ENCODE measurements at places on chromosomes 5 and 9.

GRCh38 chr5:52807723-52808122, 20.0 kb downstream of the ITGA1 start:
- DNase-seq = no peak

- DNase-seq = no peak
Measured at GRCh38 chr5:125257997-125258396, 511.6 kb upstream of the ZNF608 start.

DNA sequence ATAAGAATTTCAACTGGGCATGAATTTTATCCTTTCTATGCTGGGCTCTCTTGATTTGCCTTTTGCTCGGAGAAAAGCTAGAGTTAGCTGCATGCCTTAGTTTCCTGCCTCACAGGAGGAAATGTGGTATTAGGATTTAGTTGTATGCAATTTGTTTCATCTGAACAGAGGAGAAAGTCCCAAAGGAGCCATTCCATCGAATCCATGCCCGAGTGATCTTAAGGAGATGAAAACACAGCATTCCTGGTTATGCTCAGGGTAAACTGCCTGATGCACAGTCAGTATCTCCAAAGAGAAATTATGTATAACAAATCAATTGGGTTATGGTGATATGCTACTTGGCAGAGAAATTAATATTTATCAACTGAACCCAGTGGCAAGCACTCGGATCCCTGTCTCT, 51.1 kb downstream of the TTC1 start:
- no peak for DNase-seq

DNA sequence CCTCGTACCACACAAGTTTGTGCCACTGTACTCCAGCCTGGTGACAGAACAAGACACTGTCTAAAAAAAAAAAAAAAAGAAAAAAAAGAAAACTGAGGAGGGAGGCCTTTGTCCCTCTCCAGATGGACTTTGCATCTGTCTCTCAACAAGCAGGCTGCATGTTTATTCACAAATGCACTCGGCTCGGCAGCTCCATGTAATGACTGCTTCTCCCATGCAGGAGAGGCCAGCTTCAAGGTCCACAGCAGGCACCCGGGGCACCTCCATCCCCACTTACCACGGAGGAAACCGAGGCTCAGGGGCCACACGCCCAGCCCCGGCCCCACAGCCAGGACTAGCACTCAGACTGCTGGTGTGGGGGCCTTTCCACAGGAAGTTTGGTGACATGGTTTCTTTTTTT, 13.1 kb upstream of the NCS1 start:
- no peak for DNase-seq

DNA sequence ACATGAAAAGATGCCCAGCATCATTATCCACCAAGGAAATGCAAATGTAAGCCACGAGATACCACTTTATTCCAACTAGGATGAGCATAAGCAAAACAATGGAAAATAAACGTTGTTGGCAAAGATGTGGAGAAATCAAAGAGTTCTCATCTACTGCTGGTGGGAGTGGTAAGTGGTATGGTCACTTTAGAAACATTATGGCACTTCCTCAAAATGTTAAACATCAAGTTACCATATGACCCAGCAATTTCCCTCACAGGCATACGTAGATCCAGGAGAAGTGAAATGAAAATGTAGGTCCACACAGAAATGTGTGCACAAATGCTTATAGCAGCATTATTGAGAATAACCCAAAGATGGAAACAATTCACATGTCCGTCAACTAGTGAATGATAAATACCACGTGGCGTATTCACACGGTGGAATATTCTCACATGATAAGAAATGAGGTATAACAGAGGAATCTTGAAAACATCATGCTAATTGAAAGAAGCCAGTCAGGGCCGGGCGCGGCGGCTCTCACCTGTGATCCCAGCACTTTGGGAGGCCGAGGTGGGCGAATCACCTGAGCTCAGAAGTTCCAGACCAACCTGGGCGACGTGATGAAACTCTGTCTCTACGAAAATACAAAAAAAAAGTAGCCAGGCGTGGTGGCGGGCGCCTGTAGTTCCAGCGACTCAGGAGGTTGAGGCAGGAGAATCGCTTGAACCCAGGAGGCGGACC, 16.4 kb upstream of the FLT4 start:
- no peak for DNase-seq

DNA sequence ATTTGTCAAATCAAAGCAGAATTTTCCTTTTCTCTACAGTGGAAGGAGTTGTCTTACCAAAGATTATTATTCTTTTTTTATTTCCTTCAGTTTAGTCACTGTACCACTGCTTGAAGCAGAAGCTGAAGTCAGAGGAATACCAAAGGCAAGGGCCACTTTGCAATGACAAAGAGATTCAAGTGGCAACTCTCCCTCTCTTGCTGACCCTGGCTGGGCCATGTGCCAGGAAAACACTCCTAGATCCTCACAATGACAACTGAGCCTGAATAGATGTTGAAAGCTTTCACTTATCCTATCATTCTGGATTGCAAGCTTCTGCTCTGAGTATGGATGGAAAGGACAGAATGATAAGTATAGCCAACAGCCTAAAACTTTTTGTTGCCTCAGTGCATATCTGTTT, 618.3 kb downstream of the NR2F1-AS1 start:
- DNase-seq = no peak

DNA sequence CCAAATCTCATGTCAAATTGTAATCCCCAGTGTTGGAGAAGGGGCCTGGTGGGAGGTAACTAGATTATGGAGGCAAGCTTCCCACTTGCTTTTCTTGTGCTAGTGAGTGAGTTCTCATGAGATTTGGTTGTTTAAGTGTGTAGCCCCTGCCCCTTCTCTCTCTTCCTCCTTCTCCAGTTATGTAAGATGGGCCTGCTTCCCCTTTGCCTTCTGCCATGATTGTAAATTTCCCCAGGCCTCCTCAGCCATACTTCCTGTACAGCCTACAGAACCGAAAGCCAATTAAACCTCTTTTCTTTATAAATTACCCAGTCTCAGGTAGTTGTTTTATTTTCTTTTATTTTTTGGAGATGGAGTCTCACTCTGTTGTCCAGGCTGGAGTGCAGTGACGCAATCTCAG, 18.2 kb upstream of the TXNDC8 start:
- no peak for DNase-seq

DNA sequence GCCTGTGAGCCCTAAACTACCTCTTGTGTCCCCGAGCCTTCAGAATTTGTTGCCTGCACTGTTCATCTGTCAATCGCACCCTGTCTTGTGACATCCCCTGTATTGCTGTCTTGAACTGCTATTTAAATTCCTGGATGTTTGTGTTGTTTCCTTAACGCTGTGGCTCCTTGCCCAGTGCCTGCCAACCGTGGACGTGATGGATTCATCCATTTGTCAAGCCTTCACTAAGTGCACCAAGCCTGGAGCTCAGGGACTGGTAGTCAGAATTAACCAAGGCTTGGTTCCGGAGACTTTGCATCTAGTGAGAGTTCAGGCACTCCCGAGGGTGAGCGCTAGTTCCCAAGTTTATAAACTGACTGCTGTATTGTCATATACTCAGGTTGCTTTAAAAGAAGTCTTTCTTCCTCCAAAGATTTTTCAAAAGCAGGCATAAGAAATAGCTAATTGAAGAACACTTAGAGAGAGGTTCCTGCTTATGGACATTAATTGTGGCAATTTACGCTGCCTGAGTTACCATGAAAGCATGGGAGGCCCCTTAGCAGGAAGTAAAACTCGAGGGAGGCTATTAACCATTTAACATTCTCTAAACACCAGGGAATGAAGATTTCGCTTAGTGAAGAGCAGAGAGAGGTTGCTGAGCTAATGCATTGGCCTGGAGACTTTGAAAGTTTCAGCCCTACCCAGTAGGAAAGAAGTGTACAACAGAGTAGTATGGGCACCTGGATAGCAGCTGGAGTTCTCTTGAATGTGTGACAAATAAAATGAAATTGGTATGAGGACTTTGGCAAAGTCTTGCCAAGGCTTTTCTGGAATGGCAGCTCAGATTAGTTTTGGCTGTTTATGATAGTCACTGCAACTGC, 29.0 kb downstream of the RGS3 start:
- peak; percentile 89 for DNase-seq

- peak; percentile 99 for DNase-seq
Measured at GRCh38 chr5:93078082-93079038, 502.7 kb downstream of the NR2F1-AS1 start.

DNA sequence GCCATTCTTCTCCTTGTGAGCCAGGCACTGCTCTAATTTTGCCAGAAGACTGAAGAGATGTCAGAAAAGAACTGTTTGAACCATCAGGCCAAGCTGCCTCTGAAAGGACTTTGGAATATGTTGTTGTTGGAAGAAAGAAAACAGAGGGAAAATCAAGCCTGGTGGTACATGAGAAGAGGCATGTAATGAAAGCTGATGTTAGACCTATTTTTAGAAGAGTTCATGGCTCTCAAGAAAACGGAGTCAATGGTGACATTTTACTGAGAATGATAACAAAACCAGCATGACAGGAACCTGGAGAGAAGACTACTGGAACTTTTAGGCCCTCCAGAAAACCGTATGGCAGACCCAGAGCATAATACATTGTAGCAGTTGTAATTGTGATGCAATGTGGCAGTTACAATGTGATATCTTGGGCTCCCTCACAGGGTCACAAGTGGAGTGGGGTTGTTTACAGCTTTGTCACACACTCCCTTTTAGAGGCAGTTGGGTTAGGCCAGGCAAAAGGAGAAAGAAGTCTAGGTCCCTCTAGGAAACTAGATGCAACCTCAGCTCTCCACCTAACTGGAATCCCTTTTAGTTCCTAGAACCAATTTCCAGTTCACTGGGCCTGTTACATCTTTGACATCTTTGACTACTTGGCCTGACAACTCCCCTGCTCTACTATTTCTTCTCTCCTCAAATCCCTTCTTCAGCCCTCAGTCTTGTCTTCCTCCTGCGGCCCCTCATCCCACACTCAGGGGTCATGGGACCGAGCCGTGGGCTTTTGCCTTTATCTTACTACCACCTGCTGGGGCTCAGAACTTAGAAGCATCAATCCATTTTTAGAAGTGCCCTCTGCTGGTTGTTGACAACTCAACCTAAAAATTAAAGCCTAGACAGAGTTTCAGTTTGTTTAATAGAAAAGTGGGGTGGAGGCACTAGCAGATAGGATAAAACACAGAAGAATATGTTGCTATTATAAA, 61.2 kb upstream of the JAK2 start:
- peak; percentile 56 for DNase-seq

GRCh38 chr5:166963596-166963995, 1327.8 kb upstream of the WWC1 start:
- no peak for DNase-seq

DNA sequence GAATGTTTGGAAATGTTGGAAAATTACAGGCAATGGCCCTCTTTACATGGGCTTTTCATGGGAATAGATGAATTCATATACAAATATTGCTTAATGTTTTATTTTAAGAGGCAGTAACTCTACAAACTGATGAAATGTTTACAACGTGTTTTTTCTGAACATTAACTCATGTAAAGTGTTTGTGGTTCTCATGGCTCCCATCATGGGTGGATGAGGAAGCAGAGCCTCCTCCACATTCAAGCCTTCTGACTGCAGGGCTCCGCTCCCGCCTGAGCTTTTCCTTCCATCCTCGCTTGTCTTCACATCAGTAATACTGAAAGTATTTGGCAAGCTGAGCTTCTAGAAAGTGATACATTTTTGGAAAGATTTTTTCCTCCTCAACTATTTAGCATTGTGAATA, 204.2 kb downstream of the ARHGAP26 start:
- DNase-seq = no peak

- DNase-seq = no peak
Measured at GRCh38 chr9:134468358-134468757, 142.1 kb downstream of the RXRA start.

DNA sequence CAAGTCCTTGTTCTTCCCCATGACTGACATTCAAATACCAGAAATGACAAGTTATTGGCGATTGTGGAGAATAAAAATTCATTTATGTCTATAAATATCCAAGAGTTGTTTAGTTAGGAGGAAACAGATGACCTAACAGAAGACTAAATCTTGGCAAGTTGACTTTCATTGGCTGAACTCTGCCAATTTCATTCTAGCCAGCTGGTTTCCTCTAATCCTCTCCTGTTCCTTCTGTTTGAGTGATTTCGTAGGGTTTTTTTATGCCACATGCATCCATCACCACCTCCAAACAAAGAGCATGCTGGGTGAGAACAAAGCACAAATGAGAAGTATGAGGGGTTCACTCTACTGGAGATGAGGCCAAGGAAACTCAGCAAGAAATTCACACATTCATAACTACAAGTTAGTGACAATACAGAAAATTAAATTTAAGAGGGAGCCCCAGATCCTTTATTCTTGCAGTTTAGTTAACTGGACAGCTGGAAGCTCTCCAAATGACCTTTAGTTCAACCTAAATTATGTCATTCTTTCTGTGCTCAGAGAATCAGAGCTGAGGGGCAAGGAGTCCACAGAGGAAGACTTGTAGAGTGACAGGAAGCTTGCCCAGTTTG, 932.0 kb downstream of the TLE4 start:
- no peak for DNase-seq

GRCh38 chr9:107261106-107261505, 22.0 kb upstream of the RAD23B start:
- no peak for DNase-seq

- DNase-seq = peak; percentile 82
Measured at GRCh38 chr9:14320271-14321181, 6.6 kb upstream of the NFIB start.

DNA sequence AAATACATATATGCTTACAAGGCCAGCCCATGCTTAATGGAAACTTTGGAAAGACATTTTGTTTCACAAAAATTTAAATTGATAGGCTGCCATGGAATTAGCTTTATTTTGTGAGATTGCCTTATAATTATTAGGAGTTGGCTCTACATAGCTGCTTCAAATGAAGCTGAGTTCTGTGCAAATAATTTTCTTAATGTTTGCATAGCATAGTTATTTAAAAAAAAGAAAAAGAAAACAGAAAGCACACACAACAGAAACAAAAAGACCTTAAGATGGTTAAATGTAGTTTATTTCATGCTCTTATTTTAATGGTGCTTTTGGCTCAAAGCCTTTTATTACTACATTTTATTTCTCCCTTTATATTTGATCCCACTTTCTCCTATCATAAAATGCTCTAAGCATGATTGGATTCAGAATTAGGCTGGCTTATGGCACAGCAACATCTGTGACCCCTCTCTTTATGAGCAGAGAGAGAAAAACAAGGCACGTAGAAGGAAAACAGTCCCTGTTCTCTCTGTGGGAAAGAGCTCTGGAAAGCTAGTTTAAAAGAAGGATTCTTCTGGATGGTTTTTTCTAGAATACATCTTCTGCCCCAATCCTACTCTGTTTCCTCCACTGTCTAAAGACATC, 530.5 kb downstream of the NTRK2 start:
- peak; percentile 21 for DNase-seq

DNA sequence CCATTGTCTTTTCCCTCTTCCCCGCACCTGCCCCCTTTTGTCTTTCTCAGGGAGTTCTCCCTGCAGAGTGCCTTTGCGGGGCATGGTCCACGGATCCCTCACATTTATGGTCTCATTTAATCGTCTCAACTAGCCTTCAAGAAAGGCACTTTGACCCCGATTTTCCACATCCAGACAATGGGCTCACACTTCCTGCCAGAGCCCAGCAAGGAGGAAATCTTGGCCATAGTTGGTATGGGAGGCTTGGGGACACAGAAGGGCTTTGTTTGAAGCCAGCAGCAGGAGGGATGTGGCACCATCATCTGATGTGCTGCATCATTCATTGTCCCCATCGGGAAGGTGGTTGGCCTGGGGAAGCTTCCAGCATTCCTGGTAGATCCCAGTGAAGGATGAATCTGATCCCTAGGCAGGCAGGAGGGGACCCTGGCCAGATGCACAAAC, 24.9 kb downstream of the GSN start:
- DNase-seq = no peak
